ENCODE measurements at places on chromosomes 7 and 10.

- peak; percentile 91 for DNase-seq
Observed at GRCh38 chr7:64999165-65000004, 7.1 kb downstream of the ERV3-1 start.

DNA sequence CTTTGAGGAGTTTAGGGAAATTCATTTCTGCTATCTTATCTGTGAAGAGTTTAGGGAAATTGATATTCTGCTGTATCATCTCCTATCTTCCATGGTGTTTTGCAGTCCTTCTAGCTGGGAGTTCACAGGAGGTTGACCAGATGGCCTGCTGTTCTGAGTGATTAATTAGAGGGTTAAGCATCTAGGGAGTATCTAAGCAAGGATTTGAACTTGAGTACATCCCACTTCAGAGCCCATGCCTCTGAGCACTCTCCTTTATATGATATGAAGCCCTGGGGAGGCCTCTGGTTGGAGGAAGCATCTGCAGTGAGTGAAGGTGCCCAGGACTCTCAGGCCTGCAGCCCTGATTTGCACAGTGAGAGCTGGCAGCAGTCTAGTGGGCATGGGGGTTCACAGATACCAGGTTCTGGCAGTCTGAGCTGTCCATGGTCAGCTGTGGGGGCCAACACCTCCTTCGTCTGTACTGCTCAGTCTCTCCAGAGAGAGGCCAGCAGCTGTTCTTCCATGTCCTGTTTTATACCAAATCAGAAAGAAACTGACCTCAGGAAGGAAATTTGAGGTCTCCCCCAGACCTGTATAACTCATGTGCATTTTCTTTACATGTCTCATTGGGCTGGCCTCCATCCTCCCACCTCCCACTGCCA lies 156.9 kb downstream of the PLCE1 start:
- DNase-seq = no peak

GRCh38 chr10:70902661-70903261 lies 14.4 kb upstream of the PCBD1 start:
- no peak for DNase-seq

DNA sequence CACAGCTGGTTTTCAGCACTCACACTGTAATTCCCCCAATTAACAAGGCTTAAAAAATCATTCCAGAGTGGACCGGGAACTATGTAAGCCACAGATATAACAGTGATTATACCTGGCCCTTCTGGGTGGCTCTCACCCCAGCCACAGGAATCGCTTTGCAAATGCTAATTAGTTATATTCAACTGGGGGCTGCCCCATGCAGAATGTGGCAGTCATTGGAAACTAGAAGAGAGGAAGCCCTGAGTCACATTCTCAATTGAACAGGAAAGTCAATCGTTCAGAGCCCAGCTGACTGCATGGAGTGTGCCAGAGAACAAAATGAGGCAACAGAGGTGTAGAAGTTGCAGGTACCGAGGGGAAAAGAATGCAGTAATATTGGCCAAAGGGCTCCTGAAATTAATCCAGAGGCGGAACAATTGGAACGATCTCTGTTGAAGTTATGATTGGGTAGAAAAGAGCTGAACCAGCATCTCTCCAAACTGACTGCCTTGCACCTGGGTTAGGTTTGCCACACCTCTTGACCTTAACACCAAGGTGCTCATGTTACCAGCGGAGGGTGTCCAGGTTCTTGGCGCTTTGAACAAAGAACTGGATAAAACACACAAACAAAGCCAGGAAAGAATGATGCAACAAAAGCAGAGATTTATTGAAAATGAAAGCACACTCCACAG lies 909.7 kb upstream of the AUTS2 start:
- DNase-seq = no peak

DNA sequence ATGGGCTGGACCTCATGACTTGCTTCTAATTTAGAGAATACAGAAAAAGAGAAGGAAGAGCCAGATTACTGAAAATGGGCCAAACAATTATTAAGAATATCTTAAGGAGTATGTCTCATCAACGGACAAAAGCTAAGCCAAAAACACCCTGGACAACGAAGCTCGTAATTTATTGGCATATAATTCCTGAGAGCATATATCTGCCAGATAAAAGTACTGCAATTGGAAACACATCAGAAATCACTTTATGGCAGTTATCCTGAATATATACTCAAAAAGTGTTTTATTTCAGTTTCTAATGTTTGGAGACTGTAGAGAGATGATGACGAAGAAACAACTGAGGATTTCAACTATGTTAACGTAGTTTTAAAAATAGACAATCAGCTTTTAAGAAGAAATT lies 211.8 kb downstream of the CSTF2T start:
- DNase-seq = no peak

DNA sequence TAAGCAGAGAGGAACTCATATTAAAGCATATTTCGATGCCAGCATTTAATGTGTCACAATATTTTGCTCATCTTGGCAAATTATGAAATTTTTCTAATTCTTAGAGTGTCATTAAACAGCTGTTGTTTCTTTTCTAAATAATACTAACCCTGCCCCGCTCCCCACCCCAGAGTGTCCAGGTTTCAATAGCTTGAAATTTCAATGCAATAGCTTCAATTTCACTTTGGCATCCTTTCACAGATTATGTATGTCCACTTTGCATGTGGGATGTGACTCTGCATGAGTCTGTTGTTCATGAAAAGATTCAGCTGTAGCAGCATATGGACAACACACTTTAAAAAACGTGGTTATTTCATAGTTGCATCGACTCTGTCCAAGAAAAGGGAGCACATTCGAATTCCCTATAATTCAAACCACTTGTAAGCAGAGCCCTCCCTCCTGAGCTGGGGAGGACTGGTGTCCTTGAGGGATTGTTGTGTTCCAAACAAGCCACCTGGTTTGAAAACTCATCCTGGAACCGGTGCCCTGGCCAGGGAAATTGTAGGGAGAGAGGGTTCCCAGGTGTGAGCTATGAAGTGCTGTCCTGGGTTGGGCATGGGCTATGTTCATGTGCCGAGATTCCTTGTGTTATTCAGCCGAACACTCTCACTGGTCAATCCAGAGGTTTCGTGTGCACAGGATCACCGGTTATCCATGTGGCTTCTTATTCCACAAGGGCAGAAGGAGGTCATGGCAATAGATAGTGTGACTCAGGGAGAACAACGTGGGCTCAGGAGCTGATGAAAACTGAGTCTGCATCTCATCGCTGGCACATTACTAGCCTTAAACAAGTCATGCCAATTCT lies 64.6 kb upstream of the CREB5 start:
- no peak for DNase-seq

GRCh38 chr7:74412603-74413002 lies 41.1 kb upstream of the GTF2IRD1 start:
- DNase-seq = no peak

DNA sequence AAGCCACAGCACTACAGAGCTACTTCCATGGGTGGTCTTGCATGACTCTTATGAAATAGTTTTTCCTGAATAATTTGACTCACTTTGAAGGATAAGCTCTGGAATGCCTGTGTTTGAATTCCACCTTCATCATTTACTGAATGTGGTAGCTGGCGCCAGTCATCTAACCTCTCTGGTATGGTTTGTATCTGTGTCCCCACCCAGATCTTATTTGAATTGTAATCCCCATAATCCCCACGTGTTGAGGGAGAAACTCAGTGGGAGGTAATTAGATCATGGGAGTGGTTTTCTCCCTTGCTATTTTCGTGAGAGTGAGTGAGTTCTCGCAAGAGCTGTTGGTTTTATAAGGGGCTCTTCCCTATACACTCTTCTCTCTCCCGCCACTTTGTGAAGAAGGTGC lies 11.2 kb upstream of the SLC13A1 start:
- DNase-seq = no peak

- no peak for DNase-seq
Observed at GRCh38 chr7:140016540-140016939, 46.2 kb downstream of the PARP12 start.

DNA sequence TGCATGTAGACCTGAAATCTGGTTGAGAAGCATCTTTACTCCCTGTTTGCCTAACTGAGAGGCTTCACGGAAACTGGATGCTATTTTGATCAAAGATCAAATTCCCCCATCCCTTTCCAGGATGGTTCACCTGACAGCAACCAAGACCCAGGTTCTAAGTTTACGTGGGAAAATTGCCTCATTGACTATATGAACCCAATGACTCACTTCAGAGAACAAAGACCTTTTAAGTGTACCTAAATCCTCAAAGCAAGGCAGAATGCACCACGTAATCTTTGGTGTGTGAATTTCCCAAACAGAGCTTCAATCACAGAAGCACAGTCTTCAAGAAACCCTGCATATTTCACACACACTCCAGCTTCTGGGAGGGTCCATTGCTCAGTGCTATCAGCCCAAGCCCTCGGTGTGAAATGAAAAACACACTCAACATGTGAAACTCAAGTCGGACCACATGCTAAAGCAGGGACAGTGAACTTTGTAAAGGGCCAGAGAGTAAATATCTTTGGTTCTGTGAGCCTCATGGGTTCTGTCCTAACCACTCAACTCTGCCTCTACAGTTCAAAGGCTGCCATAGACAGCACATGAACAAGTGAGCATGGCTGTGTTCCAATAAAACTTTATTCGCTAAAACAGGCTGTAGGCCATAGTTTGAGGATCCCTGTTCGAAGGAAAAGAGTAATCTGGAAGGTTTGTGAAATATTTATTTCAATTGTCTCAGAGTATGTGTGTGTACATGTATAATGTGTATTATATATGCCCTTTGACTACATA lies 275.6 kb upstream of the FOXK1 start:
- DNase-seq = no peak

- no peak for DNase-seq
Observed at GRCh38 chr7:27170426-27171324, 3.4 kb downstream of the HOXA10 start.

GRCh38 chr10:107163076-107163855 lies 1.2 kb downstream of the SORCS1 start:
- no peak for DNase-seq

DNA sequence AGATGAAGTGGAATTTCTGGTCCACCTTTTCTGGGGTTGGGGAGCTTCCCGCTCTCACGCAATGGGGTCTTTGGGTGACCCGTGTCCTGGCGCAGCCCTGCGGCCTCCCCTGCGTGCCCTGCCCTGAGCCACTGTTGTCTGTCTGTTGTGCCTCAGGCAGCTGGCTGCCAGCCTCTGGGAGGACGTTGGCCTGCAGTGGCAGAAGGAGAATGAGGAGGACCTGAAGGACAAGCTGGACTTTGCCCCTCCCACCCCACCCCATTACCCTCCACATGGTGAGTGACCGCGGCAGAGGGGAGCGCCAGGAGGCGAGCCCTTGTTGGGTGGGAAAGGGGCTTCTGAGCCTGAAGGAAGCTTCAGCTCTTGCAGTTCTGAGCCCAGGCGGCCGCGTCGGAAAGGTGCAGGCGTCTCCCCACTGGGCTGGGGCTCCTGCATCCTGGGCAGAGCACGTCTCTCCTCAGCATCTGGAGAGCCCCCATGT lies 14.2 kb upstream of the PRKAR1B start:
- no peak for DNase-seq

DNA sequence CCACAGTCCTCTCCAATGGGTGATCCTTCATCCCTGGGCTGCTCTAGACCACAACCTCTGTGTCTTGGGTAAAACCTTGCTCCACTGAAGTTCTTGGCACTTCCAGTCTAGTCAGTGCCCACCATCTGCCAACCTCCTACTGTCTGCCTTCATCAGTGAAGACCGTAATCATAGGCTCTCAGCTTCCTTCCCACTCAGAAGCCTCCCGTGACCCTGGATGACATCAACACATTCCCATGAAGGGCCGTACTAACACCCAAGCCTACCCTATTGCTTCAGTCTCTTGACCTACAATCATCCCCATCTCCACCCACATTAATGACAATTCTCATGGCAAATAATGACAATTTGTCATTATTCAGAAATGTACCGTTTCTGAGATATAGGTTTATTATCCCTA lies 27.6 kb upstream of the GARS1 start:
- no peak for DNase-seq

DNA sequence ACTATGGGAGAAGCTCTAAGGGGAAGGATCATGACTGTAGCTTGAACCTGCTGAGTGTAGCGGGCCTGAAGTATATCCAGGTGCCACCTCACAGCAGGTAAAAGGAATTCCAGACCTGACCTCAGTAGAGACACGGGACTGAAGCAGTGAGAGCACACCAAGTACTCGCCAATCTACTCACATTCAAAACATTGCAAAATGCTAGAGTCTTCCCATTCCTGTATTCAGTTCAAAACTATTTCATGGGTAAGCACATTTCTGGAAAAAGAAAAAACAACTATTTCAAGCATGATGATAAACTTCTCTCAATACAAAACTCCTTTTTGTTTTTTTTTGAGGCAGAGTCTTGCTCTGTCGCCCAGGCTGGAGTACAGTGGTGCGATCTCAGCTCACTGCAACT lies 121.9 kb upstream of the AUTS2 start:
- no peak for DNase-seq

DNA sequence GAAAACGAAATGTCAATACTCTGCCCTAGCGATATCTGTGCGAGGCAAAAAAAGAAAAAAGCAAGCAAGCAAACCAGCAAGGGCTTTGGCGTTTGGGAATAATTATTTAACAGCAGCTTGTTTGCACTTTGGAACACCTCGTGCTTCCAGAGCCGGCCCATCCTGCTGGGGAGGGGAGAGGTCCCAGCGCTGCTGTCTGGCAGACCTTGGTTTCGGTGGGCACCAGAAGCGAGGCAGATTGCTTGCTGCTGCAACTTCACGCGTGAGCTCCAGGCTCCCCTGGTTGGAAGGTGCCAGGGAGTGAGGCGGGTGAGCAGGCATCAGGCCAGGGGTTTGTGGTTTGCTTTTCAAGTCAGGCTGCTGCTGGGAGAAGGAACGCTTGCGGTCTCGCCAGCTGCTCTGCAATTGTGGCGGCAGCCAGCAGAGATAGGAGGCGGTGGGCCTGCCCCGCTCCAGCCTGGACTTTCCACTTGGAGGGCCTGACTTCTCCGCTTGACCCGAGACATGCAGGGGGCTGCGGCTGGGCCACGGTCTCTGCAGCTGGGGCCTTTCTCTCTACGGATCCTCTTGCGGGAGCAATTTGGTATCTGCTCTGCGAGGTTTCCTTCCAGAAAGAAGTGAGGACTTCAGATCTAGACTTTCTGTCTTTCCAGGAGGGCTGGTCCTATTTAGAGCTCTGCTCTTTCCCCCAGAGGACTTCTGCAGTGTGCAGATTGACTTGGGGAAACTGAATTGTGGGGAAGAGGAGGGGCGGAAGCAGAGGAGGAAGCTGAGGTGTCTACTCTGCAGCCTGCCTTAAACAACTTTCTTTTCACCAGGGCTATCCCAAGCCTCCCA lies 131.4 kb downstream of the PRPF18 start:
- no peak for DNase-seq
